Muscle of arm (tissue), 14 donors: ENCODE measurements at places on chromosomes 11 and 22.

DNA sequence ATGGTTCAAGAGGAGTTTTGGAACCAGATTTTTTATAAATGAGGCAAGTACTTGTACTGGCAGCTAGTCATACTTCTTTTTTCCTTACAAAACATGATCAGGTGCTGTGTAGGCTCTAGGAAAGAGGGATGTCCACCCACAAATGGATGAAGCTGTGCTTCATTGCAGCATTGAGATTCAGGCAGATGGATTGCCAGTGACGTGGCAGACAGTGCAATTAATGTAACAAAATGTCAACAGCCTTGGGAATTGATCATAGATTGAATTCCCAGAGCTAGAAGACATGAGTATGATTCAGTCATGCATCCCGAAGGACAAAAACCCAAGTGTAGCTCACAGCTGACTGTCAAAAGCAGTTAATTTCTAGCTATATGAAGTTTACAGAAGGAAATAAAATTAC lies 99.2 kb upstream of the RASSF10 start:
- DNase-seq: no peak

DNA sequence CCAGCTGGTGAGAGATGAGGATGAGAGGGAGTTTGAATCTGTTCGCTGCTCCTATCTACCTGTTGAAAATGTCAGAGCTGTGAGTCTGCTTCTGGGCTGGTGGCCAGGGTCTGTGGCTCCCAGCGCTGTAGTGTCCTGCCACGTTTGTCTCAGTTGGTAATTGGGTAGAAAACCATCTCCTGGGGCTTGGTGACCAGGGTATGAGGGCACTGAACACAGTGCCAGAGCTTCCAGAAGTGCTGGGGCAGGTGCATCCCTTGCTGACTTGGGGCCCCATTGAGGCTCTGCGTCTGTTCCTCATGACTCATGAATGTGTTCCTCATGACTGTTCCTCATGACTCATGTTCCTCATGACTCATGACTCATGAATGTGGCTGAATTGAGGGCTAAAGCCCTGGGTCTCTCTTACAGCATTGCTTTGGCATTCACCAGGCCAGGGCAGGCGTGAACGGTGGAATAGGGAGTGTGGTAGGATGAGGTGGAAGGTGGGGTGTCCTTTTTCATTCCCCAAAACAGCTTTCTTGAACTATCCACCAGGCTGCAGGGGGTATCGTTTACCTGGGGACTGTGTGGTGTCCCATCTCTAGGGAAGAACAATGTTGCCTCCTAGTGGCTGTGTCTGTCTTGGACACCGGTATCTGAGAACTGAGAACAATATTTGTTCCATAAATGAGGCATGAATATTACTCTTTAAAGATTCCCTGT lies 139.5 kb downstream of the COMMD9 start:
- DNase-seq: no peak

GRCh38 chr11:100273066-100273815 lies 413.8 kb upstream of the ARHGAP42 start:
- DNase-seq: no peak

GRCh38 chr22:16955081-16955480 lies 52.9 kb downstream of the GAB4 start:
- no peak for DNase-seq

- no peak for DNase-seq
These were observed 64.0 kb downstream of the DKK3 start for GRCh38 chr11:11944444-11944843.

- no peak for DNase-seq
These were observed 62.4 kb downstream of the GAS2 start for GRCh38 chr11:22728600-22729389.

- DNase-seq: no peak
These were observed 15.1 kb downstream of the MCAT start for GRCh38 chr22:43128116-43128515.

- DNase-seq: no peak
These were observed 42.4 kb upstream of the PRODH start for GRCh38 chr22:18978506-18978905.

DNA sequence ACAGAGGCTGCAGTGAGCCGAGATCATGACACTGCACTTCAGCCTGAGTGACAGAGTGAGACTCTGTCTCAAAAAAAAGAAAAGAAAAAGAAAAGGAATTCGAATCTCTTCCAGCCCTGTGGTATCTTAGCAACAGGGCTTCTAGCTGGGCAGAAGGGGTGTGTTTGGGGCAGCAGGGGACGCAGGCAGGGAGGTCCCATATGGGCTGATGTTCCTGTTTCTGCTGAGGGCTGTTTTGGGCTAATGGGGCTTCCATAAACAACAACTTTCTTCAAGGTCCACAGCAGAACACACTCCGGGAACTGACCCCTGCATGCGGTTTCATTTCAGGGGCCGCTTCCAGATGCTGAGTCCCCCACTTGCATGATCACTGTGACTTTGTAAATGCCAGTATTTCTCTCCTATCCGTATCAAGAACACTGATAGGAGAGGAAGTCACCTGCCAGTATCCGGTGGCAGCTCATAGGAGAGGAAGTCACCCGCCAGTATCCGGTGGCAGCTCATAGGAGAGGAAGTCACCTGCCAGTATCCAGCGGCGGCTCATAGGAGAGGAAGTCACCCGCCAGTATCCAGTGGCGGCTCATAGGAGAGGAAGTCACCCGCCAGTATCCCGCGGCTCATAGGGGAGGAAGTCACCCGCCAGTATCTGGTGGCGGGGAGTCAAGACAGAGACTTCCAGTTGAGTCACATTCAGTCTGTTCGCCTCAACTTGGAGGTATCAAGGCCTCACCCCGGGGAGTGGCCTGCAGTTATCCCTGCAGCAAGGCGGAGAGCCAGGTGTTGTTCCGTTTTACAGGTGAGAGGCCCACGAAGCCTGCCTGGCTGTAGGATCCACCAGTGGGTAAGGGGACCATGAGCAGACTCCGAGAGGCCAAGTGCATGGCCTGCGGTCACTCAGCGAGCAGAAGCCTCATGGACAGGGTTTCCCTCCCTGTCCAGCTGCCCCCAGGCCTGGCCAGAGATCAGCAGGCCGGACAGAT lies 8.3 kb upstream of the FGF19 start:
- DNase-seq: no peak

- DNase-seq: no peak
These were observed 29.8 kb downstream of the ZC3H12C start for GRCh38 chr11:110123003-110123402.

GRCh38 chr11:68373189-68373814 lies 60.9 kb downstream of the LRP5 start:
- peak; percentile 84 for DNase-seq

GRCh38 chr11:108494182-108494581 lies 4.0 kb downstream of the POGLUT3 start:
- DNase-seq: no peak

DNA sequence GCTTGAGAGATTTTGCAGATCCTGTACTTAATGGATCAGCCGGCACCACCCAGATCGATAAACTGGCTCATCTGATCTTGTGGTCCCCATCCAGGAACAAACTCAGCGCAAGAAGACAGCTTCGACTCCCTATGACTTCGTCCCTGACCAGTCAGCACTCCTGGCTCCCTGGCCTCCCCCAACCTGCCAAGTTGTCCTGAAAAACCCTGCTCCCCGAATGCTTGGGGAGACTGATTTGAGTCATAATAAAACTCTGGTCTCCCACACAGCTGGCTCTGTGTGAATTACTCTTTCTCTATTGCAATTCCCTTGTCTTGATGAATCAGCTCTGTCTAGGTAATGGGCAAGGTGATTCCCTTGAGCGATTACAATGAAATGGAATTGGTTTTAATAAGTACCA lies 29.5 kb downstream of the OR2AG2 start:
- no peak for DNase-seq

DNA sequence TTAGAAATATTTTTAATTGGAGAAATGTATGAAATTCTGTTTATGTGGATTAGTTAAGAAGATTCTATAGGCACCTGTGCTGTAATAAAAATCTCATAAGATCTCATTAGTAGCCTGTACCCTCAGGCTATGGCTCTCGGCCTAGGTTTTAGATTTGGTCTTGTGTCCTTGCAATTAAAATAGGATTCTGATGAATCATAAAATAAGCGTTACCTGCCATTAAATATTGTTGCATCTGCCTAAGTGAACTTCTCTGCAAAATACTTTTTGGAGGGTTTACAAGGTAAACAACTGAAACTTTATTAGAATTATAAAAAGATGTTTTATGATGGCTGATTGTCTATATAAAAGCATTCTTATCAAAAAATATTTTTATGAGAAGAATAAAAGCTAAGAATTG lies 804.1 kb upstream of the ANO3 start:
- no peak for DNase-seq

DNA sequence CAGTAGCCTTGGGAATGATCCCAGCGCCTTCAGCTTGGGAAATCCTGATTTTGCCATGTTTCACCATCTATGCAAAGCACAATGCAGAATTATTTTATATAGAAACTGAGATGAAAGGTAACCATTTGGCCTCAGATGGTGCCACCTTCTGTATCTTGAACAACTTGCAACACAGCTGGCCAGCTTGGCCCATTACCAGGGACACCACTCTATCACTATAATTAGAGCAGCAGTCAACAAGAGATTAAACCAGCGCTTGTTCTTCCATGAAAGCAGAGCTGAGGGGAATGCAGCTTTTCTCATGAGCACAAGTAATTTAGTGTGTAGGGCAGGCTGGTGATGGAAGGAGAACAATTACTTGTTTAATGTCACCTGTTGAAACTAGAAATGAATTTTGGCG lies 6.7 kb upstream of the ZDHHC13 start:
- DNase-seq: no peak

DNA sequence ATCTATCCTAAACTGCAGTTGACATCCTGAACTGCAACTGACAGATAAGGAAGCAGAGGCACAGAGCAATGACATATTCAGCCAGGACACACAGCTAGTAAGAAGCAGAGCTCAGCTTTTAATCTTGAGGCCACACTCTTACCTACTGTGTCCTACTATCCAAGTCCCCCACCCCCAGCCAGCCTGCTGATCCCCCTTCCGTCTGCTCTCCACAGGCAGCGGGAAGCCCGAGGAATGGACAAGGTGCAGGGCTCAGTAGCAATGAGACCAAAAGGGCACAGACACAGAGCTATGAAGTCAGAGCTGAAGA lies 4.3 kb downstream of the POLR3H start:
- DNase-seq: no peak

DNA sequence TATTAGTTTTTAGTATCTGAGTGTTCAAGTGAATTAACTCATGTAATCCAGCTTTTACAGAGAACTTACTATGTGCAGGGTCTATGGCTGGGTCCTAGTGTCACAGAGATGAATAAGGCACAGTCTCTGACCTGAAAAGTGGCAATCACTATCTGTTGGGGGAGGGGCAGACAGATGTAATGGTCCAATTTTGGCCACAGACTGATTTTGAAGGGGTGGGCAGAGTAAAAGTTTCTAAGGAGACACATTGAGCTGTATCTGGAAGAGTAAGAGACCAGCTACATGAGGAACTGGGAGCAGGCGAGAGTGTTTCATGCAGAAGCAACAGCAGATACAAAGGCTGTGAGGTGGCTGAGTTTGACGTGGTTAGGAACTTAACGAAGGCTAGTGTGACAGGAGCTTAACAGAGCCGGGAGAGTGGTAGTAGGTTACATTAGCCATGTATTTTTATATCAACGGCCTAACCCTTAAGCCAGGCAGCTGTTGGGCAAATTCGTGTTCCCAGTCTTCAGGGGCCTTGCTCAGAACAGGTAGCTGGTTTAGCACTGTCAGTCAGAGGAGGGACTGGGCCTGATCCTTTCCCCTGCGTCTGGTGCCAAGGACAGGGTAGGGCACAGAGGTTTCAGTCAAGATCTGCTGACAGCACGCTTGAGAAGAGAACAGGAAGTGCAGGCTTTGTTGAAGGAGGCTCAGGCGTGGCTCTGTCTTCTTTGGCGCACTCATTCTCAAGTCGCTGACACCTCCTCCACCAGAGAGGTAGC lies 1.4 kb upstream of the STIM1 start:
- DNase-seq: peak; percentile 32

DNA sequence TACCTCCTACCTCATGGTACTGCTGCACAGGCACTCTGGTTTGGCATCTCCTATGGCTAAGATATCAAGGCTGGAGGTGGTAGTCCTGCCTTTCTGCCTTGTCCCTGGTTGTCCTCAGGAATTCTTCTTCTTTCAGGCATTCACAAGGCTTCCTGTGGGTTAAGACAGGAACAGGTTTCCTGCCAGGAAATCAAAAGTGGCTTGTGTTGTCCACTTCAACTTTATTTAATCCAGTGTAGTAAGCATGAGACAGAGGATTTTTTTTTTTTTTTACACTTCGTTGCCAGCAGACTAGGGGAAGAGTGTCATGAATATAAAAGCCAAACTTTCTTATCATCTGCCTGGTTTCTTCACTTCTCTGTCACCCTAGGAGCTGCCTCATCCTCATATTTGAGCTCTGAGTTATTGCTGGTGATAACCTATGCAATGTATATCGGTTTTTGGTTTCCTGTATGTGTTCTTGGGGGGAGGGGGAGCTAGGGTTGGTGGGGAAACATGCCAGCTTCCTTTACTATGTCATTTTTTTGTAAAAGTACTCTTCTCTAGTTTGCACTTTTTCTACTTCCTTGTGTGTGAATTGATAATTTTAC lies 50.2 kb downstream of the XKR3 start:
- no peak for DNase-seq

DNA sequence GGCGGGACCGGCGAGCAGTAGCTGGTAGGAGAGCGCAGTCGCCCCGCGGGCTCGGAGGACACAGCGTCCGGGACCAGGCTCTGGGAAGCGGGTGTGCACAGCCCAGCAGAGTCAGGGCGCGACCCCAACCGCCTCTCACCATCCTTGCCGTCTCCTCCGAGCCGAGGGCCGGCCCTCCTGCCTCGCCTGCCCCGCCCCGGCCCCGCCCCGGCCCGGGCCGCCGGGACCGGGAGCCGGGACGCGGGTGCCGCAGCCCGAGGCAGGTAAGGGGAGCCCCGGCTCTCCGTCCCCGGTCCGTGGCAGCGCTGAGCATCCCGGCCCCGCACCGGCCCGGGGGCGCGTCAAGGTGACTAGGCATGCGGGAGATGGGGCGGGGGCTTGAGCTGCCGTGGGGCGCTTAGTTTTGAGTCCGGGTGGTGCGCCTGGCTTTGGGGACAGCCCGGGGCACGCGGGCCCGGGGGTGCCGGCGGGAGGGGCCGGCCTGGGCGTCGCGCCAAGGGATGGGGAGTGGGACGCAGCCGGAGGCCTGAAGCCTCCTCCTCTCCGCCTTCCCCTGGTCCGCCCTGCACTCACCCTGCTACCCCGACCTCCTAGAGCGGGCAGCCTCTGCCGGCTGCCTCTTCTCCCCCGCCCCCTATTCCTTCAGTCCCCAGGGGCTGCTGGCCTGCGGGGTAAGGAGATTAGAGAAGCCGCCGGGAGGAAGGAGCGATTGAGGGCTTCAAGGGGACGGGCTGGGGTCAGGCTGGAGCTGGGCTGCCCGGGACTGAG lies at the start of gene ABCG4:
Gene ABCG4 (plus strand): TSS at position 35 of the 768 bp plus-strand sequence. CDS start 914 bp downstream, outside the sequence.
- no peak for DNase-seq

- no peak for DNase-seq
These were observed 28.1 kb upstream of the CREB3L1 start for GRCh38 chr11:46249103-46249937.

- DNase-seq: peak; percentile 81
These were observed 195 bp upstream of the CREB3L1 start for GRCh38 chr11:46277313-46277621.

- DNase-seq: no peak
These were observed 22.3 kb downstream of the TNKS1BP1 start for GRCh38 chr11:57302489-57302888.

GRCh38 chr11:62677156-62677555 lies 1.7 kb downstream of the UBXN1 start:
- no peak for DNase-seq

- no peak for DNase-seq
These were observed 66.5 kb downstream of the FAM168A start for GRCh38 chr11:73531386-73531785.

- DNase-seq: no peak
These were observed 126.9 kb downstream of the CEP164 start for GRCh38 chr11:117454564-117454917.

GRCh38 chr11:77823775-77824174 lies 2.8 kb downstream of the AAMDC start:
- DNase-seq: no peak
